ENCODE measurements at places on chromosomes 6 and 20. TPM values are rescaled to one million over a fixed set of nuclear protein-coding genes. Genes with fewer than 3 reads are reported as not detected.

The LY6G6C gene
- total RNA-seq = not detected

The HTR1E gene
- not detected for total RNA-seq

The OOEP gene
- 0.69 TPM for total RNA-seq

The E2F3 gene
- 14.0 TPM for total RNA-seq

The ATP6V1G2 gene
- total RNA-seq = 3.9 TPM

The SOBP gene
- total RNA-seq = not detected

The MLN gene
- not detected for total RNA-seq

The PROKR2 gene
- not detected for total RNA-seq

The PAX1 gene
- total RNA-seq = not detected

GRCh38 chr20:41169162-41169690 is 31.9 kb downstream of the PLCG1 start:
- H3K27ac ChIP-seq = no peak overlapping the region
- DNase-seq = no peak
- no peaks in the 10 kb centered on the region for H3K4me1 ChIP-seq
- H3K27me3 ChIP-seq = no peaks in the 10 kb centered on the region
- H3K4me3 ChIP-seq = no peak overlapping the region

GRCh38 chr6:144667532-144668503 is 382.7 kb downstream of the UTRN start:
- H3K4me3 ChIP-seq = no peak overlapping the region
- no peaks in the 10 kb centered on the region for H3K36me3 ChIP-seq
- H3K27me3 ChIP-seq = no peaks in the 10 kb centered on the region
- H3K27ac ChIP-seq = no peak overlapping the region
- DNase-seq = no peak

- H3K27ac ChIP-seq = no peak overlapping the region
- H3K4me3 ChIP-seq = no peak overlapping the region
- no peaks in the 10 kb centered on the region for H3K36me3 ChIP-seq
These were observed 75.1 kb downstream of the CDC40 start for GRCh38 chr6:110255211-110255750.

DNA sequence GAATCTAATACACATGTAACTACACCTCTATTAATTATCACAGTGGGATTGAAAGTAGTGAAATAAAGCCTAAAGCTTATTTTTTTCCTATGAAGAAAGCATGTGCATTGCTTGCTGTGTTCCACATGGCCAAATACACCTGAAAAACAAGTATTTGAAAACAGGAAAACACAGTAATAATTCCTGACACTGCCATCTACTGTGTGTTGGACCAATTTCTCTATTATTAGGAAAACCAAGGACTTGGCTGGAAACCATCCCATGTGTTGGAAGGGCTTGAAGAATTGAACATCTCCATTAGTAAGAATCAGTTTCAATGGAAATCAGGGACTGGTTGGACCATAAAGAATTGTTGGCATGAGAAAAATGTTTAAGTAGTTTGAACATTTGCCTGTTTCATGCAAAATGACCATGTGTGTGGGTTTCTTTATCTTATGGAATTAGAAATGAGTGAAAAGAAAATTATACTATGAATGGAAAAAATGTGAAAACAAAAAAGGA is 124.1 kb downstream of the PHF3 start:
- no peaks in the 10 kb centered on the region for H3K27me3 ChIP-seq
- no peak overlapping the region for H3K4me3 ChIP-seq
- no peaks in the 10 kb centered on the region for H3K36me3 ChIP-seq
- no peak for DNase-seq

GRCh38 chr6:152094992-152095592 is 287.6 kb downstream of the ESR1 start:
- no peaks in the 10 kb centered on the region for H3K4me1 ChIP-seq
- no peaks in the 10 kb centered on the region for H3K27me3 ChIP-seq
- DNase-seq = no peak
- no peak overlapping the region for H3K27ac ChIP-seq
- H3K36me3 ChIP-seq = no peaks in the 10 kb centered on the region
- H3K4me3 ChIP-seq = no peak overlapping the region

GRCh38 chr20:8187740-8188139 is 55.7 kb downstream of the PLCB1 start:
- no peak overlapping the region for H3K27ac ChIP-seq
- H3K4me3 ChIP-seq = no peak overlapping the region
- DNase-seq = no peak
- peaks cover 2% of the 10 kb centered on the region for H3K27me3 ChIP-seq
- H3K36me3 ChIP-seq = no peaks in the 10 kb centered on the region
- no peaks in the 10 kb centered on the region for H3K4me1 ChIP-seq

- no peak overlapping the region for H3K4me3 ChIP-seq
- H3K27me3 ChIP-seq = no peaks in the 10 kb centered on the region
- H3K27ac ChIP-seq = no peak overlapping the region
These were observed 378.0 kb downstream of the CD109 start for GRCh38 chr6:74073999-74074398.

GRCh38 chr20:47578543-47578942 is 76.9 kb downstream of the NCOA3 start:
- peaks cover 37% of the 10 kb centered on the region for H3K4me1 ChIP-seq
- no peak for DNase-seq
- no peaks in the 10 kb centered on the region for H3K27me3 ChIP-seq
- no peak overlapping the region for H3K27ac ChIP-seq
- peaks cover 3% of the 10 kb centered on the region for H3K36me3 ChIP-seq

DNA sequence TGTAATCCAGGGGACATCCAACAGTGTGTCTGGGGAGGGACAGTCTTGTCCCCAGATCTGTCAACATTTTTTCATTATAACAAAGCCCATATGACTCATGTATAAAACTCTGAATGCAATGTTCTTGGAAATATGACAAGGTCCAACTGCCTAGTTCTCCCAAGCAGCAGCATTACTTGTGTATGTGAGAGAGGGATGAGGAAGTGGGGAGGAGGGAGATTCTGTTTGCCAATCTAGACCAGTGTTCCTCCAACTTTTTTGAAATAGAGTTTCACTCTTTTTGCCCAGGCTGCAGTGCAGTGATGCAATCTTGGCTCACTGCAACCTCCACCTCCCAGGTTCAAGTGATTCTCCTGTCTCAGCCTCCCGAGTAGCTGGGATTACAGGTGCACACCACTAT is 394.8 kb downstream of the DHX35 start:
- H3K4me1 ChIP-seq = no peaks in the 10 kb centered on the region
- H3K36me3 ChIP-seq = no peaks in the 10 kb centered on the region
- H3K27me3 ChIP-seq = no peaks in the 10 kb centered on the region
- no peak overlapping the region for H3K27ac ChIP-seq

GRCh38 chr20:14470977-14471661 is 133.7 kb upstream of the FLRT3 start:
- no peak overlapping the region for H3K4me3 ChIP-seq
- no peak overlapping the region for H3K27ac ChIP-seq
- no peaks in the 10 kb centered on the region for H3K4me1 ChIP-seq

GRCh38 chr20:63220696-63221399 is 4.9 kb upstream of the YTHDF1 start:
- H3K27me3 ChIP-seq = no peaks in the 10 kb centered on the region
- no peak overlapping the region for H3K27ac ChIP-seq
- no peak for DNase-seq
- no peak overlapping the region for H3K4me3 ChIP-seq

DNA sequence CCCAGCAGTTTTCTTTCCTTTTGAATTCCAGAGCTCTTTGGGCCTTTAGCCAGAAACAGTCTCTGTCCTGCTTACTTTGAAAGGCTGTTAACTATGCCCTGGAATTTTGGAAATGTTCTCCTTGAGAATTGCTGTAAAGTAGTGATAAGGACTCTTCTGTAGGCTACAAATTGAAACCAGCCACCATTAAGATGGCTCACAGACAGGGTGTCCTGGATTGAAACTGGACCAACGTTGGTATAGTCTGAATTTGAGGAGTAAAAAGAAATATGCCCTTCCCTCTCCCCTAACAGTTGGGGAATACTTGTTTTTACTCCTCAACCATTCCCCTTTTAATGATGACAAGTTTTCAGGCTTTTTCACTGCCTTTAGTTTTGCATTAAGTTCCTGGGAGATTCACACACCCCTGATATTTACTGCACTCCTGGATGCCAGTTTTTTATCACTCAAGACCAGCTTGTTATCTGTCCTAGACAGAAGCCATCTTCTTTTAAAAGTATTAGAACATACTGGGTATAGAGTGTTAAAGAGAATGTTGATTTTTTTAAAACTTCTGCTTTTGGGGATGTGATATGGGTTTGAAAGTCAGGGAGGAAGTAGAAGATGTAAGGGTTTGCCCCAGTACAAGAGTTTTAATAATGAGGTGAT is 21.9 kb downstream of the TOP1 start:
- H3K36me3 ChIP-seq = no peaks in the 10 kb centered on the region
- H3K4me3 ChIP-seq = peak overlapping the region; percentile 14
- DNase-seq = no peak
- peaks cover 60% of the 10 kb centered on the region for H3K4me1 ChIP-seq

DNA sequence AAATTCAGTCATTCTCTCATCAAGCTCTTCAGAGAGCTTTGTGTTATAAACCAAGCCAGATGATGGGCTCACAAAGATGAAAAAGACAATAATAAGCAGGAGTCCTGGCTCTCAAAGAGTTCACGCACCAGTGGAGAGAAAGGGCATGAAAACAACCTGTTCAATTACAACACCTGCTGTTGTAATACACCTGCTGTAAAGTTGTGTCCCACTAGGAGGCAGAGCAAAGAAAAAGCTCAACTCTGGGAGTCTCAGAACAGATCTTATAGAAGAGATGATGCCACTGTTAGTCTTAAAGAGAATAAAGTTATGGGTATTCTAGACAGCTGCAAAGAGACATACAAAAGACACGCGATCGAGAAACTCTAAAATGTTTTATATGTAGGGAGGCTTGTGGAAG is 100.6 kb downstream of the DCDC2 start:
- H3K4me3 ChIP-seq = no peak overlapping the region
- no peak for DNase-seq
- H3K36me3 ChIP-seq = no peaks in the 10 kb centered on the region
- H3K4me1 ChIP-seq = no peaks in the 10 kb centered on the region
- no peak overlapping the region for H3K27ac ChIP-seq
- peaks cover 3% of the 10 kb centered on the region for H3K27me3 ChIP-seq

DNA sequence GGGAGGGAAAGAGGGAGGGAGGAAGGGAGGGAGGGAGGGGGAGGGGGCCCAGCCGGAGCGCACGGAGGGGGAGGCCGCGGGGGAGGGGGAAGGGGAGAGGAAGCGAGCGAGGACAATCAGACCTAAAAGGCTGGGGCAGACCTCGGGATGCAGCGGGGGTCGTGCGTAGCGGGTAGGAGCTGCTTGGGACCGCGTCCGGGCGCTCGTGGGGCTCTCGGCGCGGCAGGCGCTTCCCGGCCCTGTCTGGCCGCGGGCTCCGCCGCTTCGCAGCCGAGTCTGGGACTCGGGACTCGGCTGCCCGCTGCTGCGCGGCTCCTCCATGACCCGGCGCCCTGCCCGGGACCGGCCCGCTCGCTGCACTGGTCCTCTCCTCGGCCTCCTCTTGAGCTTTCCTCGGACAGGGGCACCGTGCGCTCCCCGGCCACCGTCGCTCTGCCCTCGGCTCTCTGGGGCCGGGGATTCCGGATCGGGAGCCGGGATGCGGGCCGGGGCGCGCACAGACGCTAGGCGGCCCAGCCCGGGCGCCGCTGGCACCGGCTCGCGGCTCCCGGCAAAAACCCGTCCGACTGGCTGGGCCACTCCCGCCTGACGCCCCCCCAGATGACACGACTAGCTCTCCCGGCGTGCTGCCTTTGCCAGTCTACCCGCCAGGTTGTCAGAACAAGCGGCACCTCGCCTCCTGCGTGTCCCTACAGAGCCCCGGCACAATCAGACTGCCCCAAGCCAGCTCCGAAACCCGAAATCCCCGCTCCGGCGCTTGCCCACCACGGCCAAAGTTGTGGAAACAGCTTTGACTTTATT is 2.2 kb downstream of the TFAP2A start:
- no peak overlapping the region for H3K27ac ChIP-seq
- H3K4me1 ChIP-seq = peaks cover 44% of the 10 kb centered on the region
- peaks cover 43% of the 10 kb centered on the region for H3K27me3 ChIP-seq
- H3K4me3 ChIP-seq = peak overlapping the region; percentile 69
- DNase-seq = peak; percentile 17
- H3K36me3 ChIP-seq = no peaks in the 10 kb centered on the region

DNA sequence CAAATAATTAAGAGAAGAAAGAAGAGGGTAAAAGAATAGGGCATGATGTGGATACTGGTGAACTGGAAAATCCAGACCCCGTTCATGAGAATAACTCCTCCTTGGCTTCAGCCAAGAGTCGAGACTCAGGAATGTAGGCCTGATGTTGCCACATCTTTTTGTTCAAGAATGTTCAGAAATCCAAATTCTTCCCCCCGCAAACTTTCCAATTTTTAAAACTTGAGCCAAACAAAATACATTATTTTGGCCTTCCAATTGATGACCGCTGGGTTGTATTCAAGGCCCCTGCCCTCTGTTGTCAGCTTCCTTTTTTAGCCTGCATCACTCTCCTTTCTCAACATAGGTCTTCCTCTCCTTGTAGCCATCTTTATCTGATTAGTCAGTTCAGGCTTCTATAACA is 106.1 kb downstream of the TNFAIP3 start:
- H3K36me3 ChIP-seq = no peaks in the 10 kb centered on the region
- no peak for DNase-seq
- no peak overlapping the region for H3K27ac ChIP-seq
- H3K27me3 ChIP-seq = no peaks in the 10 kb centered on the region
- peaks cover 24% of the 10 kb centered on the region for H3K4me1 ChIP-seq
- H3K4me3 ChIP-seq = no peak overlapping the region

All from CD4-positive, CD25-positive, alpha-beta regulatory T cell (primary cell).